ENCODE measurements at places on chromosomes 12 and 14. TPM values are rescaled to one million over a fixed set of nuclear protein-coding genes. Genes with fewer than 3 reads are reported as not detected.
A peak's percentile ranks its signal among the peaks of the same experiment; 100 is the strongest.

DNA sequence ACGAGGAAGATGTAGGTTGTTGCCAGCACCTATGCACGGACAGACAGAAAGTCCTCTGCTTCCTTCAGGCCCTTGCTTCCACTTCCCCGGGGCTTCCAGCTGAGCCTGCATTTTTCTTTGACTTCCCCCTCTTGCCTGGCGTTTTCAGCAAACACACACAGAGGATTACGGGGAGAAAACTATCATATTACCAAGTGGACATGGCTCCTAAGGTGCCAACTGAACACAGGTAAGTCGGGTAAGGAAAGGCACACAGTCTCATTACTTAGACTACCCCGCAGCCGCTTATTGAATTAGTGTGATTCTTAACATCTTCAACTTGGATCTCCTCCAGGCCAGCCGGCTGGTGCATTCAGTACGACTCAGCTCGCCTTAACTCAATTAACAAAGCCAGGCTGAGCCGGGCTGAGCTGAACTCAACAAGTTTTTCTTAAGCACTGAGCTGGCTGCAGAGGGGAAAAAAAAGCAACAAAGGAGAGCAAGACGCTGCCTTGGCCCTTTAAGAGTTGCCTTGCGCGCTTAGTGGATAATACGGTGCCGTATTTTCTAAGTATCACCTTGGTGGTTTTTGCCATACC lies 19.2 kb upstream of the MAP1LC3B2 start:
- no peaks in the 10 kb centered on the region for H3K36me3 ChIP-seq
- DNase-seq: peak; percentile 56
- peak overlapping the region; percentile 13 for H3K4me3 ChIP-seq
- H3K4me1 ChIP-seq: peaks cover 34% of the 10 kb centered on the region
- H3K27me3 ChIP-seq: no peaks in the 10 kb centered on the region

The PLEKHH1 gene
- 21.4 TPM for total RNA-seq

The GALNT16 gene
- 6.4 TPM for total RNA-seq

The TEX52 gene
- not detected for total RNA-seq

The ANKRD13A gene
- total RNA-seq: 28.1 TPM

The KRT78 gene
- total RNA-seq: not detected

The ACSS3 gene
- total RNA-seq: 23.4 TPM

GRCh38 chr12:29066011-29066588 lies 83.0 kb upstream of the FAR2 start:
- H3K36me3 ChIP-seq: no peaks in the 10 kb centered on the region
- H3K4me1 ChIP-seq: peaks cover 5% of the 10 kb centered on the region
- no peaks in the 10 kb centered on the region for H3K27me3 ChIP-seq
- no peak overlapping the region for H3K4me3 ChIP-seq

DNA sequence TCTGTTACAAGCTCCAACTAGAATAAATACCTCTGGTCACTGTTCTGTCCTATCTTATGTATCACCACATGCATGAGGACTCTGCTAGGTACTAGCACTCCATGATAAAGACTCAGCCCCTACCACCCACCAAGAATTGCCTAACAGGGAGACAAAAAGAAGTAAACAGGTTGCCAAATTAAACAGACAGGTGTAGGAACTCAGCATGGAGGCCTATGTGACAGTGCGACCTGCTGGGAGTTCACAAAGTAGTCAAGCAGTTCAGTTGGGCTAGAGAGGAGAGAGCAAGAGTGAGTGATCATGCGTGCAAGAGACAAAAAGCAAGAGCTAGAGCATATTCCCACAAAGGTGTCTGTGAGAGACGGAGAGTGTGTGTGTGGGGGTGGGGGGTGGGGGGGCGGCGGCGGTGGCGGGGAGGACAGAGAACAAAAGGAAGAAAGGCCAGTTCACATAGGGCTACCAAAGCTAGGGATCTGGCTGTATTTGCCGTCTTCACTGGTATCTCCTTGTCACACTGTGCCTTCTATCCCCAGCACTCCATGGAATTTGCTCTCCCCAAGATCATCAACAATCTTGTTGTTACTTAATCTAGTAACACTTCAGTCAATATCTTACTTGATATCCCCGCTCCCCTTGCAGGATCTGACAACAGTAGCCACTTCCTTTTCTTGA lies 81.2 kb downstream of the SPPL3 start:
- H3K27ac ChIP-seq: no peak overlapping the region
- no peak for DNase-seq
- H3K4me3 ChIP-seq: no peak overlapping the region
- peaks cover 40% of the 10 kb centered on the region for H3K4me1 ChIP-seq
- H3K27me3 ChIP-seq: no peaks in the 10 kb centered on the region

GRCh38 chr14:65479386-65479785 lies 66.9 kb downstream of the FUT8 start:
- peaks cover 14% of the 10 kb centered on the region for H3K4me1 ChIP-seq
- peaks cover 15% of the 10 kb centered on the region for H3K27me3 ChIP-seq
- no peak for DNase-seq
- no peak overlapping the region for H3K4me3 ChIP-seq
- H3K27ac ChIP-seq: no peak overlapping the region
- H3K36me3 ChIP-seq: peaks cover 7% of the 10 kb centered on the region

The TMEM119 gene
- total RNA-seq: 43.2 TPM

DNA sequence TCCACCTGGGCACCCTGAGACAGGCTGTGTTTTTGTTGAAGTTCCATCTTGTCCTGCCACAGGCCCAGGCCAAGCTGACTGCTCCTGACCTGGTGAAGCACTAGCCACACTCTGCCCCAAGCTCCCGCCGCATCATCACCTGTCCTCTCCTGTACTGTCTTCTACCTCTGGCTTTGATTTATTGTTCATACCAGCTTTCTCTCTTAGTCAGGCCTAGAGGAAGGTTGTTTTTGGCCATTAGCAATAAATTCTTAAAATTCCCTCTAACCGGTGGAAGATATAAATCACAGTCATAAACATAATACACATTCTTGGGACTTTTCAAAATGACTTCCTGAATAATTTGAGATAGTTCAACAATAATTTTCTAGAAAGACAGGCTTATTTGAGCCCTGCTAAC lies 169.4 kb downstream of the DAD1 start:
- peak overlapping the region; percentile 37 for H3K27ac ChIP-seq
- H3K36me3 ChIP-seq: no peaks in the 10 kb centered on the region
- H3K4me1 ChIP-seq: peaks cover 44% of the 10 kb centered on the region

The AMN gene
- 3.5 TPM for total RNA-seq

The SOX5 gene
- 15.7 TPM for total RNA-seq

GRCh38 chr12:12486661-12487240 lies 75.9 kb downstream of the DUSP16 start:
- DNase-seq: no peak
- no peaks in the 10 kb centered on the region for H3K27me3 ChIP-seq
- H3K4me1 ChIP-seq: no peaks in the 10 kb centered on the region
- H3K27ac ChIP-seq: no peak overlapping the region
- H3K4me3 ChIP-seq: no peak overlapping the region

GRCh38 chr14:51206462-51206861 lies 33.6 kb upstream of the TMX1 start:
- no peaks in the 10 kb centered on the region for H3K36me3 ChIP-seq
- H3K27me3 ChIP-seq: peaks cover 13% of the 10 kb centered on the region
- H3K4me3 ChIP-seq: no peak overlapping the region
- no peaks in the 10 kb centered on the region for H3K4me1 ChIP-seq
- no peak overlapping the region for H3K27ac ChIP-seq

DNA sequence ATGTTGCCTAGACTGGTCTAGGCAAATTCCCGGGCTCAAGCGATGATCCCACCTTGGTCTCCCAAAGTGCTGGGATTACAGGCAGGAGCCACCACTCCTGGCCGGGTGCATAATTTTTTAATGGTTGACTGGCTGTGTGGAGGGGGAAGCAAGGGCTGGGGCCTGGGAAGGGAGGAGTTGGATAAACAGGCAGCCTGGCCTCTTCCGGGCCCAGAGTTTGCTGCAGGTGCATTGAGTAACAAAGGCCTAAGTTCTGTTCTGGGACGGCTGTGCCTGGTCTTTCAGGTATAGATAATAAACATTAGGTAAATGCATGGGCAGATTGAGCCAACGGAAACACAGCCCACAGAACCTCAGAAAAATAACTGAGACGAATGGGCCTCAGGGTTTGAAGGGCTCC lies 191.3 kb upstream of the TBX3 start:
- no peaks in the 10 kb centered on the region for H3K36me3 ChIP-seq
- no peak for DNase-seq
- peaks cover 14% of the 10 kb centered on the region for H3K4me1 ChIP-seq
- H3K4me3 ChIP-seq: no peak overlapping the region

The DBX2 gene
- total RNA-seq: not detected

Data from mesothelial cell of epicardium (in vitro differentiated cells).